Activated CD4-positive, alpha-beta T cell treated with anti-CD3 and anti-CD28 coated beads, Interleukin-2, amount 10 ng/mL, durations not matched to agents 24 days and 14 days (primary cell): ENCODE measurements at places on chromosomes 13 and 19. TPM values are rescaled to one million over a fixed set of nuclear protein-coding genes. Genes with fewer than 3 reads are reported as not detected.
A peak's percentile ranks its signal among the peaks of the same experiment; 100 is the strongest.

The LILRB3 gene
- total RNA-seq = 0.26 TPM in 1 of 2 replicates, not detected in the other

The ADGRL1 gene
- 14.3 and 17.2 TPM in 2 replicates for total RNA-seq

The WDR62 gene
- 24.9 and 25.9 TPM in 2 replicates for total RNA-seq

The HRC gene
- total RNA-seq = not detected in 2 replicates

The LSR gene
- total RNA-seq = 2.2 and 2.8 TPM in 2 replicates

The ANGPTL4 gene
- total RNA-seq = 4.0 and 4.1 TPM in 2 replicates

The CEACAM16 gene
- total RNA-seq = not detected in 2 replicates

The KIR3DL2 gene
- 0.47 and 0.52 TPM in 2 replicates for total RNA-seq

DNA sequence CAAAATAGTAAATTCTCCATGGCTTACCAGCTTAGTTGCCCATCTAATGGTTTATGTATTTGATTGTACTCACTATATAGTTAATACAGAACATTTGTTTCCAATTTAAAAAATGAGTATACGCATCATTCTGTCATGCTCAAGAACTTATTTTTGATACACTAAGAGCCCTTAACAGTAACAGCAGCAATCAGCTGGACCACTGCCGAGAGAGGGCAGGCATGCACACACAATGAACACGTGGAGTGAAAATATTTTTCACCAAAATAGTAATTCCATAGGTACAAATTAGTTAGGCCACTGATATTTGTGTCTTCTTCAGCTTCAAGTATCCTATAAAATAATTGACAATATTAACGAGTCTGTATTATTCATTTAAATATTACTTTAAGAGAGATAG is 109.9 kb downstream of the KLF12 start:
- H3K4me3 ChIP-seq = no peak overlapping the region
- DNase-seq = no peak

GRCh38 chr19:49554701-49555181 is 25.6 kb downstream of the NOSIP start:
- H3K27me3 ChIP-seq = no peaks in the 10 kb centered on the region
- H3K4me1 ChIP-seq = peaks cover 60% of the 10 kb centered on the region
- H3K27ac ChIP-seq = peak overlapping the region; percentile 100
- H3K36me3 ChIP-seq = peaks cover 49% of the 10 kb centered on the region
- DNase-seq = peak; percentile 90
- peak overlapping the region; percentile 81 for H3K4me3 ChIP-seq

GRCh38 chr13:31267126-31267784 is 67.5 kb downstream of the B3GLCT start:
- no peak for DNase-seq
- peaks cover 8% of the 10 kb centered on the region for H3K36me3 ChIP-seq
- H3K27ac ChIP-seq = no peak overlapping the region
- no peaks in the 10 kb centered on the region for H3K27me3 ChIP-seq
- H3K4me1 ChIP-seq = no peaks in the 10 kb centered on the region

- peaks cover 16% of the 10 kb centered on the region for H3K36me3 ChIP-seq
- H3K27me3 ChIP-seq = no peaks in the 10 kb centered on the region
- no peak overlapping the region for H3K27ac ChIP-seq
- no peak overlapping the region for H3K4me3 ChIP-seq
- H3K4me1 ChIP-seq = no peaks in the 10 kb centered on the region
- no peak for DNase-seq
Measured at GRCh38 chr19:52351512-52351911, 15.5 kb downstream of the ZNF610 start.

GRCh38 chr13:62250501-62251201 is 835.0 kb upstream of the PCDH20 start:
- no peaks in the 10 kb centered on the region for H3K4me1 ChIP-seq
- no peak overlapping the region for H3K27ac ChIP-seq
- no peaks in the 10 kb centered on the region for H3K27me3 ChIP-seq
- H3K4me3 ChIP-seq = no peak overlapping the region
- DNase-seq = no peak

DNA sequence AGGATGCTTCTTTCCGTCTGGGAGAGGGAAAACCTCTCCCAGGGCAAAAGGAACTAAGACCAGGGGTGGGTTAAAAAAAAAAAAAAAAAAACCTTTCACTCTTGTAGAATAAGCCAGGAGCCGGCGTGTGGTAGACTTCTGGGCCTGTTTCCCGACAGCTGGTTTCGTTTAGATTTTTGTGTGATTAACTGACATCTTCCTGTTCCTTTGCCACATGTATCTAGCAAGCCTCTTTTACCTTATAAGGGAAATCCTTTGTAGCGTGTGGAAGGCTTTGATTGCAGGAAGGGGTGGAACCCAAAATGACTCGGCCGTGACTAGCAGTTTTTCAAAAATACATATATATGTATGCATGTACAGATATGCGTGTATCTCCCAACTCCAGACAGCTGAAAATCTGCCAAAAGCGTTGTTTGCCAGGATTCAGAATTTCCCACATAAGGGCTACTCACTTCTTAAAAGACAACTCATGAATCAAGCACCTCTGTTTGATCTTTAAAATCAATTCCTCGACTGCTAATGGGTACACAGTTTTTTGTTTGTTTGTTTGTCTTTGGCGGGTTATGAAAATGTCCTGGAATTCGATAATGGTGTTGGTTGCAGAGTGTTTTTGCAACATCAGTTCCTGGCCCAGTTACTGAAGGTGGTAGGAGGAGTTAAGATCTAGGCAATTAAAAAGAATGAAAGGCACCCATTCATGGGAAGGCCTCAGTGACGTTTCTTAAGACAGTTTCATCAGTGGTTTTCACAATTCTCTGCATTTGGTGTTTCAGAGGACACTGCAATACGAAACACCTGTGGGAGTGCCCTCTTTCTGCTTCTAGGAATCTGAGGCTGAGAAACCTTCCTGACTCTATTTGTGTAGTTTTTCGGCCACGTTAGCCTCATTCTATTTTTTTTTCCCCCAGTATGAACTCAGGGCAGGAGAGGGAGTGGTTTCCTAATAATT is 2.7 kb downstream of the TPM4 start:
- H3K4me3 ChIP-seq = peak overlapping the region; percentile 79
- H3K27me3 ChIP-seq = no peaks in the 10 kb centered on the region
- H3K27ac ChIP-seq = peak overlapping the region; percentile 97

GRCh38 chr13:46686171-46686570 is 110.8 kb downstream of the ESD start:
- peaks cover 22% of the 10 kb centered on the region for H3K4me1 ChIP-seq
- no peak for DNase-seq
- H3K27ac ChIP-seq = no peak overlapping the region

- no peaks in the 10 kb centered on the region for H3K4me1 ChIP-seq
- no peak overlapping the region for H3K4me3 ChIP-seq
- H3K27ac ChIP-seq = no peak overlapping the region
- H3K36me3 ChIP-seq = no peaks in the 10 kb centered on the region
Measured at GRCh38 chr13:85503797-85504196, 295.4 kb downstream of the SLITRK6 start.

DNA sequence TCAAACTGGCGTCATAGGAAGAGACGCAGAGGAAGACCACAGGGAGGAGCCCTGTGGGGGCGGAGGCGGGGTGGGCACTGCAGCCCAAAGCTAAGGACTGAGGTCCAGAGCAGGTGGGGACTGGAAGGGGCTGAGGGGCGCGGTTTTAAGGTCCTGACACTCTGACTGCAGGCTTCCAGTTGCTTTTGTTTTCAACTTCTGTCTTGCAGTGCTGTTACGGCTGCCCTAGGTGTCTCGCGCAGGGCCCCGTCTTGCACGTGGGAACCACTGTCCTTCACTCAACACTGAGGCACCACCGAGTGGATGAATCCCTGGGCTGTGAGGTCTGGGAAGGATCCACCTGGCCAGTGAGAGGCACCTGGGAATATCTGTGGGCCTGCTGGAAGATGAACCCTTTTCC is 76.0 kb downstream of the TEX29 start:
- no peak for DNase-seq
- no peaks in the 10 kb centered on the region for H3K36me3 ChIP-seq
- H3K27ac ChIP-seq = no peak overlapping the region
- H3K4me3 ChIP-seq = no peak overlapping the region
- no peaks in the 10 kb centered on the region for H3K4me1 ChIP-seq
- H3K27me3 ChIP-seq = no peaks in the 10 kb centered on the region

DNA sequence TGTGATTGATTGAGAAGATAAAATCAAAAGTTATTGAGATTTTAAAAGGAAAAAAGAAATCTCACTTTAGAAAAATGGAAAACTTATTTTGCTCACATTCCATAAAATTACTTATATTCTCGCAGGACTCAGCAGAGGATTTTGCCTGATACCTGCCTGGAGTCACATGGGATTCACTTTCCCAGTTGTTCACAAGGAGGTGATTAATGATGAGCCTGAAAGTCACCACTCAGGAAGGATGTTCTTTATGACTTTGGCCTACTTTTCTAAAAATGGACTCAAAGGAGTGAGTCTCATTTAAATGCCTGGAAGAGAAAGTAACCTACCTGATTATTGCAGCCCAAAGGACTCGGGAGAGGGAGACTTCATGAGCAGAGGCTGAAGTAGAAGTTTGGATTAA is 34.5 kb upstream of the FAM216B start:
- DNase-seq = no peak
- H3K36me3 ChIP-seq = no peaks in the 10 kb centered on the region
- no peak overlapping the region for H3K4me3 ChIP-seq
- peaks cover 10% of the 10 kb centered on the region for H3K27me3 ChIP-seq
- H3K4me1 ChIP-seq = no peaks in the 10 kb centered on the region
- H3K27ac ChIP-seq = no peak overlapping the region

GRCh38 chr19:29622166-29623070 is 16.3 kb downstream of the POP4 start:
- H3K4me1 ChIP-seq = peaks cover 49% of the 10 kb centered on the region
- no peaks in the 10 kb centered on the region for H3K27me3 ChIP-seq
- peak overlapping the region; percentile 45 for H3K27ac ChIP-seq
- no peaks in the 10 kb centered on the region for H3K36me3 ChIP-seq
- peak overlapping the region; percentile 6 for H3K4me3 ChIP-seq

DNA sequence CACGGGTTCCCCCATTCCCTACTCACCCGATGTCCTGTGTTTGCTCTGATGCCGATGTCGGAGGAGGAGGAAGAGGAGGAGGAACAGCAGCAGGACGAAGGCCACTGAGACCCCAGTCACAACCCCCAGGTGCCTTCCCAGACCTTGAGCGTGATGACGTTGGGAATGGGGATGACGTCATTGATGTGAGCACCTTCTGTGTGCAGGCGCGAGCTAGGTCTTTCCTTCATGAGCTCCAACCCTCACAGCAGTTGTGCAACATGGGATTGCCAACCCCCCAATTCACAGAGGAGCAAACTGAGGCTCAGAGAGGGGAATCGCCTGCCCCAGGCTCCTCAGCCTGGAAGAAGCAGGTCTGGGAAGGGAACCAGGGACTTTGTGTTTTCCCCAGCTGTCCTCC is 4.2 kb downstream of the LILRB5 start:
- peaks cover 5% of the 10 kb centered on the region for H3K4me1 ChIP-seq
- no peak for DNase-seq
- H3K36me3 ChIP-seq = no peaks in the 10 kb centered on the region
- peaks cover 2% of the 10 kb centered on the region for H3K27me3 ChIP-seq
- H3K27ac ChIP-seq = no peak overlapping the region

DNA sequence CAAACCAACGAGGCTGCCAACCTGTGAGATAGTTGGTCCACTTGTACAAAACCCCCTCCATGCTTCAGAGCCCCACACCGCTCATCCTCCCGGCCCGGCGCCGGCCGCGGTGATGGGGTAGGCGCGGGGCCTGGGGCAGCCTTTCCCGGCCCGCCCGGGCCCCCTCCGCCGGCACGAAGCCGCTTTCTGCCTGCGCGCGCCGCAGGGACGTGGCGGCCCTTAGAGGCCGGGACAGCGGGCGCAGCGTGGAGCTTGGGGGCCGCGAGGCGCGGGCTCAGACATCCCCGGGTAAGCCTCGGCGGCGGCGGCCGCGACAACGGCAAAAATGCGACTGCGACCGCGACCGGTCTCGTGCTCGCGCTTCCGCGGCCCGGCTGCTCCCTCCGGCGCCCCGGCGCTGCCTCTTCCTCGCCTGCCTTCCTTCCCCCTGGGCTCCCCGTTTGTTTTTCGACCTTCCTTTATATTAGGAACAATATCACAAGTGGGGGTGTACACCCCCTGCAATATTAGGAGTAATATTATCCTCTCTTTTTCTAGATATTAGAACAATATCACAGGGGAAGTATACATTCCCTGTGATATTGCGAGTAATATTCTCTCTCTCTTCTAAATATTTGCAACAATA is 53.9 kb upstream of the CEACAM21 start:
- DNase-seq = peak; percentile 85
- H3K4me3 ChIP-seq = peak overlapping the region; percentile 84
- peaks cover 20% of the 10 kb centered on the region for H3K4me1 ChIP-seq
- H3K27ac ChIP-seq = peak overlapping the region; percentile 86

DNA sequence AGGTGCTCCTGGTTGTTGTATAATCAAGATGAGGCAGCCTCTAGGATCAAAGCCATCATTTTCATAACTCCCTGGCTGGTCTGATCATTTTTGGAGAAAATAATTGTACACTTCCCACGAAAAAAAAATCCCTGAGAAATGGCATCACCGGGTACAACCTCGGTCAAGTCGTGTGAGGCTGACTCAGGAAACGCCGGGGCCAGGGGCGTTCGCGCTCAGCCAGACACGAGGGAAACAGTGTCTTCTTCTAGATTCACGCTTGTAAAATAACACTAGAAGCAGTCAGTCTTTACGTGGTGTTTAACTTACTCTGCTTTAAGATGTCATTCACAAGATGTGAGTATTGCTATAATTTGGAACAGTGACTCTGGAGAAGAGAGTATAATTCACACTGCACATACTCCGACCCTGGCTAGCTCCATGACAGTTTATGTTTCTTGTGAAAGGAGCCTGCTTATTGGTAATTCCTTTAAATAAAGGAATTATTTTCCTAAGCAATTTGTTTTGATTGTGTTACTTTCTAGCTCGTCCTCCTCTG is 109.0 kb upstream of the SOX1 start:
- no peak for DNase-seq
- H3K27ac ChIP-seq = no peak overlapping the region
- no peaks in the 10 kb centered on the region for H3K27me3 ChIP-seq
- no peaks in the 10 kb centered on the region for H3K4me1 ChIP-seq
- no peaks in the 10 kb centered on the region for H3K36me3 ChIP-seq
- no peak overlapping the region for H3K4me3 ChIP-seq

DNA sequence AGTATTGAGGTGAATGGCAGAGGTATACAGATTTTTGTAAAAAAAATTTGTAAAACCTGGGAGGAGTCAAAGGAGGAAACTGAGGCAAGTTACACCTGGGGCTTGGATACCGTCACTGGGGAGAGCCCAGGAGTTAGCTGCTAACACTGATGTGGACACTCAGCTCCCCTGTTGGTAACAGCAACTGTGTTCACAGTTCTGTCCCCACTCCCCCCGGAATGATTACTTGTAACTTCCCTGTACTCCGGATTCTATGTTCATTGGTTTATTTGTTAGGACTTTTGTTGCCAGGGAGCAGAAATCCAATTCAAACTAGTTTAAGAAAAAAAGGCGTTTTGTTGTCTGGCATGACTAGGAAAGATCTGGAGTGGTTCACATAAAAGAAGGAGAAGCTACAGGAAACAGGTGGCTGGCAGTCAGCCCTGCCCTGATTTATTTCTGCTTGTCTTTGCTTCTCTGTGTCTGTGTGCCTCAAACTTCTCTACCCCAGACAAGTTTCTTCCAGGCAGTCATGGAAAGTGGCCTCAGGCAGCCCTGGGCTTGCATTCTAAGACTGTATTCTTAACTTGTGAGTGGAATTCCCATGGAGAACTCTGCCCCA is 2.3 kb upstream of the GPR12 start:
- H3K27ac ChIP-seq = no peak overlapping the region
- H3K36me3 ChIP-seq = no peaks in the 10 kb centered on the region
- H3K27me3 ChIP-seq = peaks cover 49% of the 10 kb centered on the region
- no peaks in the 10 kb centered on the region for H3K4me1 ChIP-seq

GRCh38 chr19:5337126-5337525 is 3.5 kb downstream of the PTPRS start:
- no peak overlapping the region for H3K4me3 ChIP-seq
- no peak overlapping the region for H3K27ac ChIP-seq
- H3K36me3 ChIP-seq = peaks cover 2% of the 10 kb centered on the region
- H3K27me3 ChIP-seq = peaks cover 56% of the 10 kb centered on the region
